Ovary (tissue), 10 donors: ENCODE measurements at places on chromosomes 5 and 9. TPM values are rescaled to one million over a fixed set of nuclear protein-coding genes. Genes with fewer than 3 reads are reported as not detected.

The LCN12 gene
- polyA plus RNA-seq: 6.1 TPM

The HRH2 gene
- 1.2 TPM for polyA plus RNA-seq

The CDO1 gene
- polyA plus RNA-seq: 27.3 TPM

The PALM2AKAP2 gene
- polyA plus RNA-seq: 9.6 TPM

The NEUROG1 gene
- polyA plus RNA-seq: 0.06 TPM

The SHISAL2B gene
- polyA plus RNA-seq: not detected

The GALNT10 gene
- polyA plus RNA-seq: 206 TPM

The NREP gene
- 129 TPM for polyA plus RNA-seq

The PRUNE2 gene
- 35.5 TPM for polyA plus RNA-seq

The SH3RF2 gene
- polyA plus RNA-seq: 1.5 TPM

DNA sequence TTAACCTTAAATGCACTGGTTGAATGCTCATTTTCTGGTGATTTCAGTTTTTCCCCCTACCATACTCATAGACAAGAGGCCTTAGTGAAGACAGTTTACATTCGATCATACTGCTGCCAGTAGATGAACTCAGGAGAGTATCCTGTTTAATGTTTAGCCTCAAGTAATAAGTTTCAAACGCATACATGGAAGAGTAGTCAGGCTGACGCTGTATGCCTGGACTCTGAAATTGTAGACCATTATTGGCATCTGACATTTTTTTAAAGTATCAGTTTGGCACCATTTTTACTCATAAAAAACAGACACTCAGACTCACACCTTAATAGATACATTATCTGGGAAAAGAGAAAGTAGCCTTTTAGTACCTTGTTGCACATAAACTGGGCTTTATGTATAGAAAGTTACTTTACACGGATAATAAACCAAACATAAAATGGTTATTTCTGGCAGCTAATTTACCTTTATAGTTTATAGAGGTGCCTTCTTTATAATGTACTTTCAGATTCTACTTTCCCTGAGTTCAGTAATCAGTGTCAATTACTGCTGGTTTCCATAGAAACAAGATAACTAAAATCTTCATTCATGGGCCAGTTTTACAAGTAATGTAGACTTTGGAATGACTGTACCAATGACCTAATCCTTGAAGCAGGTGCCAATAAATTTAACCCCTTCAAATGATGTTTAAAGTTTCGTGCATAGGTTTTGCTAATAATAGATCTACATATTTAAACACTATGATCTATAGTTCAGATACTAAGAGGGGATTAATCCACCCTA lies 183.8 kb upstream of the ITGA1 start:
- H3K4me3 ChIP-seq: no peak overlapping the region
- no peaks in the 10 kb centered on the region for H3K4me1 ChIP-seq
- no peak for DNase-seq
- no peaks in the 10 kb centered on the region for H3K27me3 ChIP-seq

DNA sequence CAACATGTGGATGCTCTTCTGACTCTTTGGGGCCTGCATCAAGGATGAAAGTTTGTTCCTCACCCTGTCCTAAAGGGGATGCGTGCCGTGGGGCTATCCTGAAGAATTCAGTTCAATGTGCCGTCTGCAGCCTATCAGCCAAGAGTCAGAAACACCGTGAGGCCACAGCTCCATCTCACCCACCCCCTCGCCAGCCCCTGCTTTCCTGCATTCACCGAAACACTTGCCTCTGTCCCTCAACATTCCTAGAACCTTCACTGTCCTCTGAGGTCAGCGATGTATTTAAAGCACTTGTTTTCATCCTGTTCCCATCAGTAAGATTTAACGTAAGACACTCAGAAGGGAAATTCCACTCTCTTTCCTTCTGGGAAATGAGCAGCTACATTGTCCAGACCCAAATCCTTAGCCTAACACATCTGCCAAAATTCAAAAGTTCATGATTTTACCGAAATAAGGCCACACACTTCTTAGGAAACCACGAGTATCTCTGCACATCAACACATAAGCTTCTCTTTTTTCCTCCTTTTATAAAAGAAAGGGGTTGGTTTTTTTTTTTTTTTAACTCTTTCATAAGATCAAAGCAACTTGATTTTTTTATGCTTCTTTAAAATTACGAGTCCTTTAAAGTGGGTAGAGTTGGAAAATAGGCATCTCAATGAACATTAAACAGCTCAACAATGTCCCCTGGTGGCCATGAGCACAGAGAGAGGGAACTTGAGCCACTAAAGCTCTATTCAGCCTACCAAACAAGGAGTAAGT lies 100.7 kb downstream of the SUSD1 start:
- no peaks in the 10 kb centered on the region for H3K36me3 ChIP-seq
- peak; percentile 73 for DNase-seq

- H3K36me3 ChIP-seq: no peaks in the 10 kb centered on the region
- peaks cover 1% of the 10 kb centered on the region for H3K4me1 ChIP-seq
- no peak overlapping the region for H3K4me3 ChIP-seq
Measured at GRCh38 chr9:79977074-79977435, 405.3 kb downstream of the TLE4 start.

DNA sequence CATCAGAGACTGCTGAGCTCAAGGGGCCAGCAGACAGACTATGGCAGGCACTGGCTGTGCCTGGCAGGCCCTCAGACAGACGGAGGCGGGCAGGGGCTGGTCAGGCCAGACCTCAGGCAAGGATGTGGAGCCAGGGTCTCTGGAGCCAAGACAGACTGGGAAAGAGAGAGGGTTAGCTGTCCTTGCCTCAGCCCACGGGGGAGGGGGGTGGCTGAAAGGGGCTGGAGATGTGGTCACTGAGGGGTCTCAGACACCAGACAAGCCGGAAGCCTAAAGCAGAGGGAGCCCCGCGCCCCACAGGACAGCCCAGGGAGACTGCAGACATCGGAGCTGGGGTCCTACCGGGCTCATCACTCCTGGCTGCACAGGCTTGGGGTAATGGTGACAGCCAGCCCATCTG lies 141.2 kb upstream of the FOXD4L5 start:
- no peaks in the 10 kb centered on the region for H3K4me1 ChIP-seq
- no peak for DNase-seq
- H3K36me3 ChIP-seq: no peaks in the 10 kb centered on the region
- no peak overlapping the region for H3K27ac ChIP-seq
- H3K4me3 ChIP-seq: no peak overlapping the region

- H3K36me3 ChIP-seq: no peaks in the 10 kb centered on the region
- no peak for DNase-seq
- H3K27me3 ChIP-seq: no peaks in the 10 kb centered on the region
- H3K27ac ChIP-seq: no peak overlapping the region
- H3K4me1 ChIP-seq: peaks cover 2% of the 10 kb centered on the region
- H3K4me3 ChIP-seq: no peak overlapping the region
Measured at GRCh38 chr5:66880401-66880800, 284.2 kb downstream of the MAST4 start.

DNA sequence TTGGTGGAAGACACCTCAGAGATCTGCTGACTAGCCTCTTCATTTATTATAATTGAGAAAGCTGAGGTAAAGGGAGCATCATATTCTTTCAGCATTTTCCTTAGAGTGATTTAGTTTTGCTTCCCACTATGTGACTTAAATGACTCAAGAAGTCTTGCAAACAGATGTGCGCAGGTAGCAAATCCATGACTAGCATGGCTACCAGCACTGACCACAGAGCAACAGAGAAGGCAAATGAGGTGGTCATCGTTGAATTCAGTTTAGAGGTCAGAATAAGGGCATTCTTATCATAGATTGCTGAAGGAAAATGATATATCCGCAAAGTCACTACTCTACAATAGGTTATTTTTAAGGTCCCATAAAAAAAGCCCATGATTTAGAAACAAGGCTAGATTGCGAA lies 162.2 kb downstream of the PIK3R1 start:
- no peaks in the 10 kb centered on the region for H3K27me3 ChIP-seq
- DNase-seq: no peak
- H3K27ac ChIP-seq: no peak overlapping the region
- H3K4me3 ChIP-seq: no peak overlapping the region

GRCh38 chr9:124513376-124513994 lies 6.3 kb upstream of the NR5A1 start:
- peaks cover 31% of the 10 kb centered on the region for H3K4me1 ChIP-seq
- H3K36me3 ChIP-seq: no peaks in the 10 kb centered on the region
- DNase-seq: no peak
- no peaks in the 10 kb centered on the region for H3K27me3 ChIP-seq

GRCh38 chr5:172479034-172479783 lies 24.9 kb upstream of the SH3PXD2B start:
- no peak overlapping the region for H3K27ac ChIP-seq
- peak; percentile 86 for DNase-seq
- no peak overlapping the region for H3K4me3 ChIP-seq
- H3K36me3 ChIP-seq: no peaks in the 10 kb centered on the region
- no peaks in the 10 kb centered on the region for H3K27me3 ChIP-seq

DNA sequence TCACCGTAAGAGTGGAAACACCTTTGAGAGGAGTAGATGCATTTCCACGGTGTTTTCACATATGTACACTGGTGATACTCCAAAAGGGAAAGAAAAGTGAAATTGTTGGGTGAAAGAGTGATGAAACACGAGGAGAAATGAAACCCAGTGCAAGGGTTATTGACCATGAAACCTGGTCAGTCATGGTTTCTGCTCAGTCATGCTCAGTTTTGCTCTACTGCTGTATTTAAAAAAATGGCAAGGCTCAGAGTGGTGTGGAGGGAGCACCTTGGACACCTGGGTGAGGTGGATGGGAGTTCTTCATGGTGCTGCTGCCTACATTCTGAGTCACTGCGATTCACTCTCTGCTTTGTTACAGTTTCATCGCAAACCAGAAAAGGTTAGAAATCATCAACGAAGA lies 32.3 kb downstream of the NTRK2 start:
- DNase-seq: no peak
- no peaks in the 10 kb centered on the region for H3K36me3 ChIP-seq
- H3K27ac ChIP-seq: peak overlapping the region; percentile 44
- no peaks in the 10 kb centered on the region for H3K27me3 ChIP-seq
- peaks cover 8% of the 10 kb centered on the region for H3K4me1 ChIP-seq

DNA sequence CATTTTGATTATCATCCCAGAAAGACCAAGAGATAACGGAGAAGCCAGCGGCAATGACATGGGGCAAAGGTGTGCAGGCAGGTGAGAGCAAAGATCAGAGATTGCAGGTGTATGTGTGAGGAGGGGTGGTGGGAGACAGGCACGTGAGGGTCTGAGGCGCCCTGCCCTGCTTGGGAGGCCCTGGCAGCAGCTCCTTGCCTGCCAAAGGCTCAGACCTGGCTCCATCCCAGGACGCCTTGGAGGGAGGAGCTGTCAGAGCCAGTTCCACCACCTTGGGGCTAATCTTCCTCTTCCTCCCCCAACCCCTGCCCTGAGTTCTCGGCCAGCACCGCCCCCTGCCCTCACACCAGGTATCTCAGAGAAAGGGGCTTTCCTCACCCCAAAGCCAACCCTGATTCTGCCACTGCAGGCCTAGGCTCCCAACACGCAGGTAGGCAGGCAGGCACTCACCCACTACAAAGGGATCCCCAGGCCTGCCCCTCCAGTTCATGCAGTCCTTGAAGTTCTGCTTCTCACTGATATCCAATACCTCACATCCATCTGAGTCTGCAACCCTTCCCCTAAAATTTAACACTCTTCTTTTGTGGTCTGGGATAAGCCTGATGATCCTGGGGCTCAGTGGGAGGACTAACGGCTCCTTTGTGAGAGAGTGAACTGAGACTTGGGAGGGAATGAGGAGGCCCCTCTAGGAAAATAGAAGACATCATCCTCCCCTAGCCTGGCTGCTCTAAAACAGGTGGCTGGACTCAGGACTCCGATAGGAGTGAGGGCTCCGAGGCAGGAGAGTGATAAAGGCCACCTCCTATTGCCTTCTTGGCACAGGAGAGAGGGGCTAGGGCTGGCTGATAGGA lies 1.8 kb downstream of the AQP3 start:
- H3K4me3 ChIP-seq: no peak overlapping the region
- DNase-seq: no peak
- no peak overlapping the region for H3K27ac ChIP-seq

DNA sequence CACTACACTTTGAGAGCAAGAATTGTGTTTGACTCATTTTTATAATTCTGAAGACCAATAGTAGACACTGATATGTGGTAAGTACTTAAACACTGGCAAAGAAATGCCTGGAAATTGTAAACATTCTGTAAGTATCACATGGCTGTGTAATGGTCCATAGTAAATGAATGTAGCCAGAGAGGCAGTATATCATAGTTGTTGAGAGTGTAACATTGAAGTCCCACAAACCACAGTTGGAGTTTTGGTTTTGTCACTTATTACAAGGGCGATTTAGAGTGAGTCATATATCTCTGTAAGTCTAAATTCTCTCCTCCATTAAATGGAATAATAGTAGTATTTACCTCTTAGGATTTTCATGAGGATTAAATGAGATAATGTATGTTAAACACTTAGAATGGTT lies 181.1 kb upstream of the MEF2C start:
- H3K27me3 ChIP-seq: no peaks in the 10 kb centered on the region
- DNase-seq: no peak
- peaks cover 1% of the 10 kb centered on the region for H3K4me1 ChIP-seq

GRCh38 chr9:93612796-93613154 lies 36.4 kb downstream of the PHF2 start:
- H3K4me3 ChIP-seq: no peak overlapping the region
- no peaks in the 10 kb centered on the region for H3K36me3 ChIP-seq
- no peaks in the 10 kb centered on the region for H3K27me3 ChIP-seq
- H3K27ac ChIP-seq: no peak overlapping the region
- H3K4me1 ChIP-seq: peaks cover 4% of the 10 kb centered on the region

DNA sequence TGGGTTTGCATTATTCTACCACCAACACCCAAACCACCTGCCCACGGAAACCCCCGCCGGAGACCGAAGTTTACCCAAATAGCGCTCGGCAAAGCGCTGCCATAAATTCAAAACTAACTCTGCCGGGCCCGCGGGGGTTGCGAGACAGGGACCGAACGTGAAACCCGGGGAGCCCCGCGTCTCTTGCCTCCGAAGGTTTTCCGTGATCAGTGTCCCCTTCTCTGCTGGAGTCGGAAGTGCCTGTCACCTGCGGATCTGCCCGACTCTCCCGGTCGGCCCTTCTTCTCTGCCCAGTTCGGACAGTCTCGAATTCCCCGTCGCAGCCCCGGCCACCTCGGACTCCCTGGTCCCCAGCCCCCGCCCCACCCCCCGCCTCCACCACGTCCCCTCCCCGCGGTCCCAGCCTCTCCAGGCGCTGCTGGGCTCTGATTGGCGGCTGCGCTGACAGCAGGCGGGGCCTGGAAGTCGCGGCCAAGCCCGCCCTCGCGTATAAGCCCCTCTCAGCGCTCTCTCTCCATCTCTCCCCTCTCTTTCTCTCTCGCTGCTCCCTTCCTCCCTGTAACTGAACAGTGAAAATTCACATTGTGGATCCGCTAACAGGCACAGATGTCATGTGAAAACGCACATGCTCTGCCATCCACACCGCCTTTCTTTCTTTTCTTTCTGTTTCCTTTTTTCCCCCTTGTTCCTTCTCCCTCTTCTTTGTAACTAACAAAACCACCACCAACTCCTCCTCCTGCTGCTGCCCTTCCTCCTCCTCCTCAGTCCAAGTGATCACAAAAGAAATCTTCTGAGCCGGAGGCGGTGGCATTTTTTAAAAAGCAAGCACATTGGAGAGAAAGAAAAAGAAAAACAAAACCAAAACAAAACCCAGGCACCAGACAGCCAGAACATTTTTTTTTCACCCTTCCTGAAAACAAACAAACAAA lies at the start of gene RORB:
Gene RORB (plus strand): TSS at position 517 of the 929 bp plus-strand sequence. CDS start 642 bp downstream, outside the sequence.
- H3K27me3 ChIP-seq: no peaks in the 10 kb centered on the region
- H3K36me3 ChIP-seq: no peaks in the 10 kb centered on the region
- peak; percentile 24 for DNase-seq
- peaks cover 14% of the 10 kb centered on the region for H3K4me1 ChIP-seq
